Type B pancreatic cell (in vitro differentiated cells): ENCODE measurements at places on chromosomes 13 and 19.

DNA sequence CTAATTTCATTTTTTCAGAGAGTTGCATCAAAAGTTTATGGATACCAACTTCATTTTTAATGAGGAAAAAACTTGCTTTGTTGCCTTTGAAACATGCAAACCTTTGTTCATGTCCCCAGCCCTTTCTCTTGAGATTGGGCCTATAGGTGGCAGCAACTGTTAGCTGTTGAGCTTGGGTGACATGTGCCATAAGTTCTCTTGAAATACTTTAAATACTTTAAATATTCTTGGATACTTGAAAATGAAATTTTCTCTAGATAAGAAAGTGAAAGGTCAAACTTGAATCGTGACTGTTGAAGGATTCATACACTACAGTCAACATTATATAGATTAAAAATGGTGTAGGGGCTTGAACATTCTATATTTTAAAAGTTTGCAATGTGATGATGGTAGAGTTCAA is 294.9 kb downstream of the NDFIP2 start:
- DNase-seq: no peak

GRCh38 chr13:48000559-48001113 is 437 bp downstream of the SUCLA2 start:
- no peak for DNase-seq

DNA sequence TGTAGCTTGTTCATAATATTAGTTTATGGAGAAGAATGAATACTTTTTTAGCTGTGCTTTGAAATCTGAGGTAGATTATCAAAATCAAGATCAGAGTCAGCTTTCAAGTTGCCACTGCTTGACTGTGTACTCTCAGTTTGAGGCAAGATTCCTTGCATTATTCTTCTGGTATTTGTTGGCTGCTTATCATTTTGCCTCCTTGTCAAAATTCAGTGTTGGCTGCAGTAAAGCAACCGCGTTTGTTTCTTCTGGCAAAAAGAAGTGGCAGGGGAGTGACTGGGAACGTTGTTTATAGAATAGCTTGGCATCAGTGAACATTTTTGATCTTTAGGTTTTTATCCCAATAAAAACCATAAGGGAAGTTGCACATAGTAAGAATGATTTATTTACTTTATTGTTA is 419.3 kb upstream of the GPC6 start:
- DNase-seq: no peak

DNA sequence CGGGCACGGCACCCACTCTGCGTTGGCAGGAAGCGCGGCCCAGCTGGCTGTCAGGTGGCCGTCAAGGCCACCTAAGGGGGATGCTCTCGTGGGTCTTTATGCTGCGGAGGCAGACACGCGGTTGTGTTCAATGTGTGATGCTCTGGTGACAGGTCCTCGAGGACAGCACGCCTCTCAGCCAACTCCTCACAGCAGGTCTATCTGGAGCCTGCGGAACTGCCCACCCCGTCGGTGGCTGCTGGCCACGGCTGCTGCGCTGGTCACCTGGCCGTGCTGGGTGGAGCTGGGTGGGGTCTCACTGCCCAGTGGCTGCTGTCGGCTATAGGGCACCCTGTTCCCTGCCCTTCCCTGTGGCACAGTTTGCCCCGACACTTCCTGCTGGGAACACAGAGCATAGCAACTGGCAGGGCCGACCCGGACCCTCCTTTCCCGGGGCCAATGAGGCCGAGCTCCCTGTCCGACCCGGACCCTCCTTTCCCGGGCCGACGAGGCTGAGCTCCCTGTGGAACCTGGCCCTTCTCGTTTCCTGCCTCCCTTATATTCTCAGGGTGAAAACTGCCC is 14.3 kb upstream of the F7 start:
- no peak for DNase-seq

GRCh38 chr13:99307247-99307646 is at the start of gene GPR183:
TSS of gene GPR183 (minus strand) at chr13:99307399. CDS start at chr13:99296145, 11,254 bp downstream.
- DNase-seq: no peak

DNA sequence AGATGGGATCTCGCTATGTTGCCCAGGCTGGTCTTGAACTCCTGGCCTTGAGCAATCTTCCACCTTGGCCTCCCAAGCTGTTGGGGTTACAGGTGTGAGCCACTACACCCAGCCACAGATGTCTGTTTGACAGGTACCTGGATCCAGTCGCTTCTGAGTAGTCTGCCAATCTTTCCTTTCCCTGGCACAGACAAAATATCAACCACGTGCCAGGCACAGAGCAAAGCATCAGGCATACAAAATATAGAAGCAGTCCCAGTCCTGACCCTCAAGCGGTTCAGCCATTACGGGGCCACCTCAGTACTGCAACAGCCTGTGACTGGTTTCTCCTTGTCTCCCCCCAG is 3.8 kb downstream of the ELAVL1 start:
- no peak for DNase-seq

- DNase-seq: no peak
Observed at GRCh38 chr19:47331931-47332547, at the start of gene C5AR2. TSS of gene C5AR2 (plus strand) at chr19:47332175. CDS start at chr19:47340800, 8,625 bp downstream.

GRCh38 chr13:102328909-102329308 is 72.9 kb downstream of the FGF14 start:
- no peak for DNase-seq

DNA sequence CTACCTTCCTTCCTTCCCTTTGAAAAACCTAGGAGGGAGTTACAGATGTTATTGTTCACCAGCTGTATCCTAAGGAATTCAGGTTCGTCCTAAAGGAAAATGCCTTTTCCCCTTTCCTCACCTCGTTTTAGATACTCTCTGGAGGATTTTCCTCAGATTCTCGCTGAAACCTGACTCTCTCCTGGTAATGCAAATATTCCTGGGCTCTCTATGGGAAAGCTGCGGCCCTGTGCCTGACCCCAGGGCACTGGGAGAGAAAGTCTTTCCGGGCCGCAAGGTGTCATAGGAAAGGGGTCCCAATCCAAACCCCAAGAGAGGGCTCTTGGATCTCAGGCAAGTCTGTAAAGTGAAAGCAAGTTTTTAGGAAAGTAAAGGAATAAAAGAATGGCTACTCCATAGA is 13.1 kb upstream of the OR1M1 start:
- DNase-seq: no peak

GRCh38 chr13:51624695-51625345 is 40.6 kb downstream of the WDFY2 start:
- no peak for DNase-seq

DNA sequence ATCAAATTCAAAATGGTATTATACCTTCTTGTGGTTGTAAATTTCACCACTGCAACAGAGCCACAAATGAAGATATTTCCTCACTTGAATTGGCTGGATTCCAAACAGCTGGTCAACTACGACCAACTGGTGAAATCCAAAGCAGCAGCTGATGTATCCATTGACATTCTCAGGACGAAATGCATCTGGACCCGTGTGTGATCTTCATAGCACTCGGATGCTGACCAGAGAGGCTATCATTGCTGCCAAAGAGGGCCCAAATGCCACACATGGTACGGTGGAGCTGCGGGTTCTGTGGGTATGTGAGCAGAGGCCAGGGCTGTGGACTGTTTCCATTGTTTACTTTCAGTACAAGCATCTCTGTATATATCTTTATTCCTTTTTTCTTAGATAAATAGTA is 25.6 kb upstream of the PCCA start:
- no peak for DNase-seq

- no peak for DNase-seq
Observed at GRCh38 chr13:98632961-98633360, 56.1 kb upstream of the STK24 start.

GRCh38 chr19:41476583-41476982 is 33.6 kb downstream of the ERICH4 start:
- no peak for DNase-seq

GRCh38 chr19:30604657-30605056 is 232.5 kb downstream of the ZNF536 start:
- no peak for DNase-seq

GRCh38 chr19:48149430-48149829 is 20.7 kb downstream of the LIG1 start:
- DNase-seq: no peak

DNA sequence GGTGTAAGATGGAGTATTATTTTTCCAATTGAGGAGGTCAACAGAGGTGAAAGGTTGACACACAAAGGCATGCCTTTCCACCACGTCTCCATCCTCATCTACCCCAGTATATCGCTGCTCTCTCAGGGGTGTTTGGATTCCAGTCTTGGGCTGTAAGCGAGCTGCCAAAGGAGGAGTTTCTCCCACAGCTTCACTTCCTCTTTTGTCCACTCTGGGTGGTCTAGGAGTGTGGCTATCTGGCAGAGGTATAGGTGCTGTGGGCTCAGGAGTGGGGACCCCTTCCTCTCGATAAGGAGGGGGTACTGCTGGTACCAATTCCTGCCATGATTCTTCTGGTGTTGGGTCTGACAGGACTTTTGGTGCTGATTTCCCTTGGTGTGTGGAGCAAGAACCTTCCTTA is 39.4 kb downstream of the ZNF846 start:
- no peak for DNase-seq

DNA sequence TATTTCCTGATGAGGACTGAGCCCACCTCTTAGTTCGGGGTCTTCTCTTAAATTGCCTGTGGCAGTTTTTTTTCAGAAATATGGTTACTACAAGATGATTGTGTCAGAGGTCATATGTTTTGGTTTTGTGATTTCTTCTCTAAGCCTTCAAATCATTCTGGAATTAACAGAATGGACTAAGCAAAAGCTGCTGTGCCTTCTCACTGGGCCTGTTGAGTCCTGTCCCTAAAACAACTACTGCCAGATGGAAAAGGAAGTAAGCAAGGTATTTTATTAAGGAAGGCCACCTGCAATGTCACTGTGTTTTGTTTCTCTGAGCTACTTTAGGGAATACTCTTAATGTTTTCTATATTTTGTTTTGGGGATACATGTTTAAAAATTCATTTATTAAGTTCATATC is 470.8 kb downstream of the PCDH20 start:
- DNase-seq: no peak

DNA sequence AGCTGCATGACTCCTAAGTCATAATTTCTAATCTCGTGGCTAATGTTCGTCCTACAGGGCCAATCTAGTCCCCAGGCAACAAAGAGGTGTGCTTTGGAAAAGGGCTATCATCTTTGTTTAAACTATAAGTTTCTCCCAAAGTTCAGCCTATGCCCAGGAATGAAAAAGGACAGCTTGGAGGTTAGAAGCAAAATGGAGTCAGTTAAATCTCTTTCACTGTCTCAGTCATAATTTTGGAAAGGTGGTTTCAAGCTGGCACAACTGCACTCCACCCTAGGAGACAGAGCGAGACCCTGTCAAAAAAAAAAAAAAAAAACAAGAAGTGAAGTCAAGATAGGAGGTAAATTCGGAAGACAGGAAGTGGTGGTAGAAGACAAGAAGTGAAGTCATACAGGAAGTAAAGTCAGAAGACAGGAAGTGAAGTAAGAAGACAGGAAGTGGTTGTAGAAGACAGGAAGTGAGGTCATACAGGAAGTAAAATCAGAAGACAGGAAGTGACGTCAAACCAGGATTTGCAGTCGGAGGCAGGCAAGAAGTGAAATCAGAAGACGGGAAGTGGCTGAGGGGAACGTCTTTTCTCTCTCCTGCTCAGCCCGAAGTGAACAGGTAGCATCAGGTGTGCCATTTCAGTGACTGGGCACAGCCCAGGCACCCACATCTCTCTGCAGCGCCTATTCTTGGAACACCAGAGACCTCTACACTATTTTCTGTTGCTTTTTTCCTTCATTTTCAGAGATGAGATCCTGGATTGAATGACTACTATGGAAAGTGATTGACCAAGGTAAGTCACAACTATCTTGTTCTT is 32.2 kb downstream of the GP6 start:
- DNase-seq: no peak

- no peak for DNase-seq
Observed at GRCh38 chr13:24997367-24997967, 98.5 kb upstream of the PABPC3 start.

GRCh38 chr13:72062566-72062965 is 195.6 kb upstream of the DACH1 start:
- no peak for DNase-seq

GRCh38 chr13:98144801-98145350 is 2.0 kb downstream of the FARP1 start:
- no peak for DNase-seq

GRCh38 chr13:91169321-91170050 is 178.0 kb upstream of the MIR17HG start:
- DNase-seq: no peak

DNA sequence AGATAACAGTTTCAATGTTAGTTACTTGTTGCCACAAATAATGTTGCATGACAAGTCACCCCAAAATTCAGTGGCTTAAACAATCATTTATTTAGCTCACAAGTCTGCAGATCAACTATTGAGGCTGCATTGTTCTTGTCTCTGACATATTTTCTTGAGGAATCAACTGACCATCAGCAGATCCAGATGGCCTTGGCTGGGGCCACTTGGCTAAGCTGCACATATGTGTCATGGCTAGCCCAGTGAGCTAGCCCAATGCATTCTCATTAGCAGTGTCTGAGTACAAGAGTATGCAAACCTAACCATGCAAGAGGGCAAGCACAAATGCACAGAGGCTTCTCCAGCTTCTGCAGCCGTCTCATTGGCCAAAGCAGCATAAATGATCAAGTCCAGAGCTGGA is 180.4 kb downstream of the DNAJC15 start:
- DNase-seq: no peak

GRCh38 chr13:99211421-99212035 is 10.9 kb downstream of the UBAC2 start:
- no peak for DNase-seq
